ENCODE measurements at places on chromosomes 3 and 15.

DNA sequence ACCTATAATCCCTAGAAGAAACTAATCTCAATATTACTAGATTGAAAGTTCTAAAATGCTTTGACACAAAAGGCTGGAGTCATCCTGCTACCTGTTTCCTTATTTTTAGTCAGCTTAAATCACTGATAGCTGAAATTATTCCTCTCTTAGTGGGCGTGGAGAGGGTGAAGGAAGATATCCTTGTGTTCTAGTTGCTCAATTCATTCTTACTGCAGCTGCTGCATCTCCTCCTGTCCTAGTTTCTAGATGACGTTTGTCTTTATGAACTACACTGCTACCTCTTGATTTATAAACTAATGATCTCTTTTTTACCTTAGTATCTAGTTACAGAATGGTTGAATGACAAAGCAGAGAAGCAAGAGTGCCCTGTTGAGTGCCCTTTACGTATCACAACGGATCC lies 50.7 kb downstream of the SETD5 start:
- H3K27me3 ChIP-seq = no peaks in the 10 kb centered on the region
- no peak overlapping the region for H3K27ac ChIP-seq
- DNase-seq = no peak
- peaks cover 31% of the 10 kb centered on the region for H3K36me3 ChIP-seq
- no peaks in the 10 kb centered on the region for H3K4me1 ChIP-seq
- H3K4me3 ChIP-seq = no peak overlapping the region

DNA sequence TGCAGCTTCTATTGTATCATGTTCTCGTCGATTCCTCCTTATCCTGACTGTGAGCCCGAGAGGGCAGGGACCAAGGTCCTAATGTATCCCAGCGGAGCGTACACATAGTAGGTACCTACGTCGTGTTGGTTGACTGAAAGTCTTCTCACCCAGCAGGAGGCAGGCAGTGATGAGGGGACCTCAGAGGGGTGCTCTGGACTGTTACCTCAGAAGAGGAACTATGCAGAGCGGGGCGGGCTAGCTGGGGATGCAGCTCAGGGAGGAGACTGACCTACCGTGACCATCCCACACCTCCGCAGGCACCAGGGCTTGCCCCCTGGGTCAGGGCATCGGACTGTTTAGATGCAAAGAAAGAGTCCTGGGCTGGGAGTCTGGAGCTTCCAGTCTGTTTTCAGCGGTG lies 11.4 kb downstream of the CHAC1 start:
- no peaks in the 10 kb centered on the region for H3K36me3 ChIP-seq
- no peak overlapping the region for H3K27ac ChIP-seq
- no peak overlapping the region for H3K4me3 ChIP-seq
- DNase-seq = no peak

DNA sequence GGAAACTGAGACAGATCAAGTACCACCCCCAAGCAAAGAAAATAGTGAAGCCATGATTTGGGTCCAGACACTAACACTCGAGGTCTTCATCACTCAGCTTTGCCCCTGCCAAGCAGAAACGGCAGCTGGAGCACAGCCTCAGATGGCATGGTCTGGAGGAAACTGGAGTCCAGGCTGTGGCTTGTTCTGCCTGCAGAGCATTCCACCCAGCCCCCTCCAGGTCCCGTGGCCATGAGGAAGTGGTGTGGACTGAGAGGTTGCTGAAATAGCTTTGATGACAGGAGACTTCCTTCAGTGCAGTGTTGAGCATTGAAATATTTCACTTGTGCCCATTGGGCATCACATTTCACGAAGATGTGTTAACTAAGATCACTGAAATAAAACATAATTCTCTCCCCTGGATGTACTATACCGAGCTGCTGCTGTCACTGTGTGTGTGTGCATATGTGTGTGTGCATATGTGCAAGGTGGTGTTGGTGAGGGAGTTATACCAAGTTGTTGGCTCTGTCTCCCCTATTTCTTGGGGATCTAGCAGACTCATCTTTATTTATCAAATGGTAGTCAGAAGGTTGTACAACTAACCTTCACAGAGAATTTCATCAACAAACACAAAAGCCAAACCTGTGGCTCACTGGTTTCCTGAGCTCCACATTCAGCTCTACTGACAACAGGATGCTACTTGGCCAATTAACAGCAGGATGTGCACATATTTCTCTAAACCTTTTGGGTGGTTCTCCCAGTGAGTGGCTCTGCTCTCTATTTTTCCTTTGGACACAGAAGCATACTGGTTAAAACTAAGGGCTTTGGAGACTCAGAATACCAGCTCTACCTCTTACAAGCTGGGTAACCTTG lies 660.1 kb upstream of the CFAP20DC start:
- H3K4me3 ChIP-seq = no peak overlapping the region
- H3K27ac ChIP-seq = no peak overlapping the region
- H3K4me1 ChIP-seq = no peaks in the 10 kb centered on the region
- DNase-seq = peak; percentile 17
- no peaks in the 10 kb centered on the region for H3K36me3 ChIP-seq

DNA sequence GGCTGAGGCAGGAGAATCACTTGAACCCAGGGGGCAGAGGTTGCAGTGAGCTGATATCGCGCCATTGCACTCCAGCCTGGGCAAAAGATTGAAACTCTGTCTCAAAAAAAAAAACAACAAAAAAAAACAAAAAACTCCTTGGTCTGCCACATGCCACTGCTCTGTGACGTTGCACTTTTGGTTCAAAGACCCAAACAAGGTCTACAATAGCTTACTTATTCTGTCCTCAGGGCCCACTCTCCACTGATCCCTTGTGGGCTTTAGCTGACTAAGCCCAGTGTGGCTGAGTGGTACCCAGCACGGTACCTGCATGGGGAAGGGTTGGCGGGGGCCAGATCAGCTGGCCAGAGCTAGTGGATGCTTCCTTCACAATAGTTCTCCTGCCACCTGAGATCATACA lies 1.8 kb downstream of the MON1A start:
- no peaks in the 10 kb centered on the region for H3K27me3 ChIP-seq
- H3K4me3 ChIP-seq = no peak overlapping the region
- DNase-seq = no peak
- H3K36me3 ChIP-seq = no peaks in the 10 kb centered on the region
- H3K4me1 ChIP-seq = peaks cover 19% of the 10 kb centered on the region

GRCh38 chr3:114879059-114880031 lies 267.7 kb downstream of the ZBTB20 start:
- no peak for DNase-seq
- peak overlapping the region; percentile 67 for H3K27ac ChIP-seq
- H3K27me3 ChIP-seq = no peaks in the 10 kb centered on the region

DNA sequence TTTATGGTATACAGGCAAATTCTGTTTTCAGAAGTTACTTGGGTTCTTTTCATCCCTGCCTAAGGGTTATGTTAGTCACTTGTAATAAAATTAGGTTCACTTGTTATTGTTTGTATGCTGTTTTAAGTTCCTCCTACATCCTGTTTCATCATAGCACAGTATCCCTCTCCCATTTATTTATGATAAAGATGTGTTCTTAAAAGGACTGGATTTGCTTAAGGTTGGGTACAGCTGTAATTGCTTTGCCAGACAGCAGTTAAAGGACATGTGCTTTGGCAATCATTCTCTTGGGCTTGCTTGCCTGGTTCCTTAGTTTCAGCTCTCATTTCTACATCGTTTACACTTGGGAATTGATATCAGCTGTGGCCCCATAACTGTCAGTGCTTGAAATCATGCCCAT lies 11.7 kb downstream of the ATP2C1 start:
- no peaks in the 10 kb centered on the region for H3K27me3 ChIP-seq
- H3K27ac ChIP-seq = no peak overlapping the region
- no peaks in the 10 kb centered on the region for H3K36me3 ChIP-seq
- no peak overlapping the region for H3K4me3 ChIP-seq

DNA sequence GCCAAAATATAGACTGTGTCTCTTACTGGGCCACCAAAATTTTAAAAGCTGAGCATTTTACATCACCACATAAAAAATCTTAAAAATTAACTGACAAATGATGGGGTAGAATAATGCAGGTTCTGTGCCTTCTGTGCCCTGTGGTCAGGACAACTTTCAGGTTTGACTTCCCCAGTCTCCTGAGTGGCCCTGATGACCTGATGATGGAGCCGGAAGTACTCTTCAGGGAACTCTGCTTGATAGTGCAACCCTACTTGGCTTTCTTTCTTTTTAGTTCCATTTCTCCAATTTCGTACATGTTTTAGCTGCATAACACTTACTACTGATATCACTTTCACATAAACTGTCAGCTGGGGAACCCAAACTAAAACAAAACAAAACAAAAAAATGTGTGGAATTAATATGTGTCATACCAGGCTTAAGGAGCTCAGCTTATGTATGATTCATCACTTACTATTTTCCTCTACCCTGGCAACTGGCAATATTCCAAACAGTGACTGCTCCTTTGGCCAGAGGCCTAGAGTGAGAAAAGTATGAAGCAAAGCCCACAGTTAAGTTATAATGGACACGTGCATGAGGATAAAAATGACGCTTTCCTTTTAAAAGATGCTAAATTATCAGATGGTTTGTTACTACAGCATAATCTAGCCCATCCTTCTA lies 194.3 kb downstream of the BCHE start:
- H3K27ac ChIP-seq = no peak overlapping the region
- peaks cover 5% of the 10 kb centered on the region for H3K4me1 ChIP-seq
- no peaks in the 10 kb centered on the region for H3K27me3 ChIP-seq
- H3K4me3 ChIP-seq = no peak overlapping the region
- no peaks in the 10 kb centered on the region for H3K36me3 ChIP-seq
- peak; percentile 76 for DNase-seq

DNA sequence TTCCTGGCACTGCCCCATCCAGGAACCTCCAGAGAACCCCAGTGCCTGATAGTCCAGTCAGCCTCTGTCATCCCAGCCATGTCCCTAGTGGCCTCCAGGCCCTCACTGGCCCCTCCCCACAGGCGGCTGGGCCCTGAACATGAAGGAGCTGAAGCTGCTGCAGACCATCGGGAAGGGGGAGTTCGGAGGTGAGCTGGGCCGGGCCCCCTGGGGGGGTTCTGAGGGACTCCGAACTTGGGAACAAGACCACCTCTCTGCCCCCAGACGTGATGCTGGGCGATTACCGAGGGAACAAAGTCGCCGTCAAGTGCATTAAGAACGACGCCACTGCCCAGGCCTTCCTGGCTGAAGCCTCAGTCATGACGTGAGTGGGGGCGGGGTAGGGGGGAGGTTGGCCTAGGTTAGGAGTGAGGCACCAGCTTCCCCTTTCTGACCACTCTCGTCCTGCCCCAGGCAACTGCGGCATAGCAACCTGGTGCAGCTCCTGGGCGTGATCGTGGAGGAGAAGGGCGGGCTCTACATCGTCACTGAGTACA lies 12.0 kb upstream of the LMAN1L start:
- H3K27me3 ChIP-seq = no peaks in the 10 kb centered on the region
- DNase-seq = no peak
- no peak overlapping the region for H3K27ac ChIP-seq
- H3K4me1 ChIP-seq = peaks cover 18% of the 10 kb centered on the region
- no peak overlapping the region for H3K4me3 ChIP-seq
- H3K36me3 ChIP-seq = peaks cover 5% of the 10 kb centered on the region

GRCh38 chr3:124886168-124887056 lies 753 bp downstream of the ITGB5 start:
- peak; percentile 71 for DNase-seq
- no peaks in the 10 kb centered on the region for H3K36me3 ChIP-seq

DNA sequence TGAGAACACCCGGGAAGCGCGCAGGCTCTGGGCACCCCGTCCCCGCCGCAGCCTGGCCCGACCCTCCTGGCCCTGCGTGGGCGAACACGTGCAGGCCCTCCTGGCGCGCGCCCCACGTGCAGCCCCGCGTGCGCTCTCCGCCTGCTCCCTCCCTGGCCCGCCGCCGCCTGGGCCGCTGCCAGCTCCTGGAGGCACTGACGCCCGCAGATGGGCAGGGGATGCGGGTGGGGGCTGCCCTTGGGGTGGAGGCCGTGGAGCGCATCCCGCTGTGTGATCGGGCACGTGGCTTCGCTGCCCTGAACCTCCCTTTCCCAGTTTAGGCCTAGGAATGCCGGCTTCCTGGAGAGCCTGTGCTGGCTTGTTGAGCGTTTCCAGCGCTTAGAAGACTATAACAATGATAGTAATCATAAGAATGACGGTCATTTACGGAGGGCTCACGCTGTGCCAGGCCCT lies 104.6 kb upstream of the SLC6A6 start:
- no peaks in the 10 kb centered on the region for H3K36me3 ChIP-seq
- H3K27ac ChIP-seq = no peak overlapping the region
- DNase-seq = peak; percentile 30
- H3K27me3 ChIP-seq = no peaks in the 10 kb centered on the region
- H3K4me1 ChIP-seq = no peaks in the 10 kb centered on the region

- H3K27ac ChIP-seq = no peak overlapping the region
- DNase-seq = no peak
- no peak overlapping the region for H3K4me3 ChIP-seq
- no peaks in the 10 kb centered on the region for H3K36me3 ChIP-seq
- peaks cover 6% of the 10 kb centered on the region for H3K4me1 ChIP-seq
Observed at GRCh38 chr15:51189669-51190385, 95.1 kb upstream of the TNFAIP8L3 start.

- no peaks in the 10 kb centered on the region for H3K36me3 ChIP-seq
- no peaks in the 10 kb centered on the region for H3K4me1 ChIP-seq
- no peak overlapping the region for H3K27ac ChIP-seq
- no peak for DNase-seq
- no peak overlapping the region for H3K4me3 ChIP-seq
- H3K27me3 ChIP-seq = no peaks in the 10 kb centered on the region
Observed at GRCh38 chr15:64755427-64755940, 19.9 kb downstream of the RBPMS2 start.

- H3K4me3 ChIP-seq = no peak overlapping the region
- no peak overlapping the region for H3K27ac ChIP-seq
- no peaks in the 10 kb centered on the region for H3K36me3 ChIP-seq
- no peaks in the 10 kb centered on the region for H3K27me3 ChIP-seq
- no peak for DNase-seq
Observed at GRCh38 chr3:197936819-197937384, 13.1 kb upstream of the RPL35A start.

DNA sequence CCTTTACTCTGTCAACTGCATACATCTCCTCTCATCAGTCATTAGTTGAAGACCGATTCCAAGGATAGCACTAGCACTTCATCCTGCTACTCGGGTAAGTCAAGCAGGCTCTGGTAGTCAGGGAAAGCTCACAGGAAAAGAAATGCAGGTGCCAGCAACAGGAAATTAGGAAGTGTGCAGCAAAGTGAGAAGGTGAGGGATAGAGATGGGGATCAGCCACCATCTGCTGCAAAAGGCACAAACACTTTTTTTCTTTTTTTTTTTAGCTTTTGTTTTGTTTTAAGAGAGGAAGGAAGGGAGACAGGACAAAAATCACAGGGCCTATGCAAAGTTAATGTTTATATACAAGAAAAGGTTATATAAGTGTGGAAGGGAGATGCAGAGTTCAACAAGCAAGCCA lies 9.0 kb upstream of the BTLA start:
- H3K4me3 ChIP-seq = no peak overlapping the region
- H3K27ac ChIP-seq = no peak overlapping the region
- no peaks in the 10 kb centered on the region for H3K36me3 ChIP-seq
- no peaks in the 10 kb centered on the region for H3K4me1 ChIP-seq

DNA sequence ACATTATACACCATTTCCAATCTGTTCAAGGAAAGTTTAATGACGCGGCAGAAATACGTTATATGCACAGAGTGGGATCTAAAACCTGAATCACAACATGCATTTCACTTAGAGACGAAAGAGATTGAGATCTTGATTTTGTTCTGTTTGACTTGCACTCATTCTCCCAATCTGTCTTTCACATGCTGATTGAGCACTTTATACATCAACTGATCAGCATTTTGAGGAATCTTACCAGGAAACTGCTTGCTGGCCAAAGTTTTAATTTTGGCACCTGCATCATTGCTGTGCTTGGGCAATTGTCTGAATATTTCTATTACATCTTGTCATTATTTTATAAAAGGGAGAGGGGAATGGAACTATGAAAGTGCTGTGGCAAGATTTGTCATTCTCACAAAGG lies 47.7 kb upstream of the ATP10A start:
- no peak overlapping the region for H3K27ac ChIP-seq
- no peak for DNase-seq
- H3K4me1 ChIP-seq = no peaks in the 10 kb centered on the region
- H3K4me3 ChIP-seq = no peak overlapping the region
